Activated CD4-positive, alpha-beta T cell treated with anti-CD3 and anti-CD28 coated beads, Interleukin-2, amount 50 U/mL, for 1 hour (primary cell): ENCODE measurements at places on chromosomes 5 and 9.

DNA sequence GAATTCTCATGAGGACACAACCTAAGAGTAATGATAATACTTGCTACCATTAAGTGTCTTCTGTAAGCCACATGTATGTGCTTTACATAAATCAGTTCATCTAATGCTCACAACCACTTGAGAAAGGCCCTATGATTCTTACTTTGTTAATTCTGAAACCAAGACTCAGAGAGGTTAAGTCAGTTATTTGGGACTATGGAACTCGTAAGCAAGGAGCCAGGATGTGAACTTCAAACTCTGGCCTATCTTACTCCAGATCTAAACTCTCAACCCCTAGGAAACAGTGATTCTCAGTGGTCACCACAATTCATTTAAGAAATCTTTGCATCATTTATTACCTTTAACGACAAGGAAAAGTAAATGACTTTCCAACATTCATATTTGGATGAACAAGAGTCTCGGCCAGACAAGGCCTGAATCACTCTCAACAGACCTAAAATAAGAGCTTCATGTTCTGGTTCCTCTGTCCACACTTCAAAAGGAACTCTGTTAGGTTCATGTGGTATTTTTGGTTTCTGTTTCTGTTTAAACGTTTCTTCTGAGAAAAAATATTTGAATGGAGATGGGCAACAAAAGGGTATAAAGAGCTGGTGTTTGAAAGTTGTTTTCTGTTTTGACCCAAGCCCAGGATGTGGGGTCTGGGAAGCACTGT is 104.8 kb downstream of the LPAR1 start:
- DNase-seq: no peak

DNA sequence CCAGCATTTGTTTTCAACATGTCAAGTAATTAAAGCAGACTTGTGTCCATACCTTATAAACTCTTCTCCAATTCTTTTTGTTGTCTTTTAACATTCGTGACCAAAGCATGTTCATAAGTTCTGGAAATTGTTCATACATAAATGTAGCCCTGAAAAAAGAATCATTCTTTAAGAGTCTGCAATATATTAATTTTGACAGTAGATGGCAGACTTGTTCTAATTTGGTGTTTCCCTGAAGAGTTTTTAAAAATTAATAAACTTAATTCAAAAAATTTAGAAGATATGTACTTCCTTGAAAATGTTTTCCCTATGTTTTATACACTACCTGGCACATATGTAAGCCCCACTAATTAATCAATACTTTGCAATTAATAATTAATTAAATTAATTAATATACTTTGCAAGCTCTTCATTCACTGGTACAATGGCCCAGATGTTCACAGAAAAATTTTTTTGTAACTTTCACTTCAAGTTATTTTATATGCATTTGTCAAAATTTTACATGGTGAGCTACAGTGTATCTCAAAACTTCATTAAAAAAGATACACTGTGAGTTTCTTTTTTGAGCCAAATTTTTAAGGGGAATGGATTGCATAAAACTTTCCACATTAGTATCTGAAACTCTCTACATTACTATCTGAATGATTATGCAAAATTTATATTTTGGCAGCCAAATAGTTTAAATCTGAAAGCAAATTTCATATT is 42.1 kb downstream of the CLINT1 start:
- DNase-seq: no peak

GRCh38 chr5:147860641-147861025 is 17.9 kb upstream of the SCGB3A2 start:
- no peak for DNase-seq

- DNase-seq: no peak
Observed at GRCh38 chr9:134637696-134638501, 3.7 kb upstream of the COL5A1 start.

DNA sequence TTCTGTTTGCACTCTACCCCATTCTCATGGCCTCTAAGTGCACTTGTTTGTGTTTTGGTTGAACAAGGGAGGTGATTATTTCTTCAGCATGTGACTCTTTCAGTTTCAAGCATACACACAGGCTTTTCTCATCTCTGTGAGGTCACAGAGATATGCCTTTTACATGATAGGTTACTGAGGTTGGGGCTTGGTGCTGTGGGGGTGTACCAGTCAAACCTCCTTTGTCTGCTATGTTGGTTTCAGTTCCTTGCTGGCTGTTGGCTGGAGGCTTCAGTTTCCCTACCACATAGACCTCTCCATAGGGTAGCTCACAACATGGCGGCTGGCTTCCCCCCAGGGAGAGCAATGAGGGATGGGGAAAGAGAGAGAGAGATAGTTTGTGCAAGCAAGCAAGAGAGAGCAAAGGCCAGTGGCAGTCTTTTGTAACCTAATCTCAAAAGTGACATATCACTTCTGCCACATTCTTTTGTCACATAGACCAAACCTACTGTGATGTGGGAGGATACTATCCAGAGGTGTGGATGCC is 96.7 kb upstream of the SEMA6A start:
- DNase-seq: no peak

GRCh38 chr9:123742009-123742767 is 187.7 kb downstream of the DENND1A start:
- DNase-seq: no peak

DNA sequence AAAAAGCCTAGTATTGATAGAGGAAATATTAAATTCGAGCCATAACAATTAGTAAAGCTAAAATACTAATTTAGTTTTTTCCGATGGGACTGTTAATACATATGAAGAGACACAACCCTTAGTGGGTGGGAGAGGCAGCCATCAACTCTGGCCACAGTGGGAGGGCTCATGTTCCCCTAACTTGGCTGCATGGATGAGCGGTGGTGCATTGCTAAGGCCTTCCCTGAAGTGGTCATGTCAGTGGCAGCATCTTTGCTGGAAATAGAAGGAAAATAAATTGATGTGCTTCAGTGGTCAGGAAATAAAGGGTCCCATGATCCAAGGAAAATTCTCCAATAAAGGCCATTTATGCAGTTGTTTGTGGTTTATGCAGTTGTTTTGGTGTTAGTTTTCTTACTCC is 33.9 kb upstream of the F2RL2 start:
- no peak for DNase-seq

- no peak for DNase-seq
Observed at GRCh38 chr5:143225511-143225910, 178.0 kb downstream of the NR3C1 start.

DNA sequence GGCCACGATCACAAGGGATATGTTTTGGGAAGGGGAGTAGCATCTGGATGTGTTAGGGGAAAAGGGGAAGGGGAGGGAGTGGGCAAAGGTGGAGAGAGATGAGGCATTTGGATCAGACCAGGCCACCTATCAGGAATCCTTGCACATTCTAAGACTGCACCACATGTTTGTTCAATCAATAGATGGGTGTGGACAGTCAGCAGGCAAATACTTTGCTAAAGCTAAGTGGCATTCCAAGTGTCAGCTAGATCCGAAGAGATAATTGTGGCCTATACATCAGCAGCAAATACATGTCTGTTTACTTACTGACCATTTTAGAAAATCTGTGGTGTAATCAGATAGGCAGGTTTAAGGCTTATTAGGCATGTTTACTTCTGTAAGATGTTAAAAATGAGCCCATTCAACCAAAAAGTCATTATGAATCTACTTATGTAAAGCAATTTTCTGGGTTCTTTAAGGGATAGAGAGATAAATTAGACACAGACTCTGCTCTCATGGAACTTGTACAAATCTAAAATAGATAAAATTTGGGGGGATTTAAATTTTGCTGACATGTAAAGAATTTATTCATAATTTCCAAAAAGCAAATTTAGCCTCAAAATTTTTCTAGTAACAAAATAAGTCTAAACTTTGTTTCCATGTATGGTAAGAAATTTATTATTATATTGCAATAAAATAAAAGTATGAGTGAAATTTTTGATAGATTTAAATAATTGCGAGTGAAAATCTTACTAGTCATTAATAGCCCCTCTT is 107.3 kb downstream of the SNCAIP start:
- DNase-seq: no peak
